ENCODE measurements at places on chromosomes 4 and X.

- no peak for DNase-seq
These were observed 139.3 kb downstream of the CHIC2 start for GRCh38 chr4:53925050-53925605.

- DNase-seq, result no peak
These were observed 484.0 kb upstream of the CTSO start for GRCh38 chr4:156437666-156438065.

- no peak for DNase-seq
These were observed 630.6 kb downstream of the MID1IP1 start for GRCh38 chrX:39431893-39432292.

DNA sequence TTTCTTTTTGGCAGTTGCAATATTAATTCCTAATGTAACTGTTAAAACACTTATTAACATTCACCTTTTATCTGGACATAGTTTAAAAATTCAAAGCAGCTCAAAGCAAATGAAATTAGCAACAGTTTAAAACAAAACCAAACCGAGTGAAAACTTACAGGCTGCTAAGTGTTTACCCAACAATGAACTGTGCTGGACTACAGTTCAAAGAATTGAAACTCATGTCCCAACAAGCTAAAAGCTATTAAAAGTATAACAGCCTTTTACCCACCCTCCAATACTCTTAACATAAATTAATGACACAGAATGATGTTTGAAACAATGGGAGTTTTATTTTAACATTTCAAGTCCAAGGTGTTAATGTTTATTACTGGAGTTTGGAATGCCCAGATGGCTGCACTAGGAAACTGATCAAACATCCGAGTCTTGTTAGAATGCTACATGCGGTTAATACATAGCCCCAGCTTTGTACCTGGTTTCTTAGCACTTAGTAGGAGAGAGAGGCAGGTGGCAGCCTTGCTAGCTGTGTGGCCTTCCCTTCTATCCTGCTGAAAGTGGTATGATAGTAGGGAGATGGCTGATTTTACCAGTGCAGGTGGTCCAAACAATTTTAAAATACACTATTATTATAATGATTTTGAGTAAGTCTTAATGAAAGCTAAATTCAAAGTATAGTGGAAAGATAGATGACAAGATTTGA, 21.1 kb upstream of the FRYL start:
- DNase-seq, result no peak

- DNase-seq, result no peak
These were observed 24.3 kb downstream of the GRID2 start for GRCh38 chr4:92328095-92328494.

GRCh38 chr4:124253080-124253479, 459.5 kb downstream of the ANKRD50 start:
- DNase-seq, result no peak

- DNase-seq, result peak; percentile 35
These were observed 25.5 kb downstream of the MOB1B start for GRCh38 chr4:70927502-70928137.

DNA sequence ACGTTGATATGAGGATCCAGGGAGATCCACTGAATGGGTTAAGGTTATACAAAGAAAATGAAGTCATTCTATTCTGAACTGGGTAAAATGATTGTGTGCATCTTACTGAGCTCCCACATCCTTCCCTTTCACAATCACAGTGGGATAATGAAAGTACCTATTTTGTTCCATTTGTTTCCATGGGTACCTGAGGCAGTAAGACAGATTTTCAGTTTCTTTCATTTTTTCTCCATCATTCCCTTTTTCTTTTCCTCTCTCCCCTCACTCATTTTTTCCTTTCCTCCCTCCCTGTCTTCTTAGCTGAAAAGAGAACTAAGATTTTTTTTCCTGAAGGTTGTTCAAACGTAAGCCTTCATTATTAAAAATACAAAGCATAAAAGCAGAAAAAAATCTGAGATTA, 4.6 kb downstream of the GRIA2 start:
- no peak for DNase-seq

GRCh38 chr4:143133977-143134376, 50.7 kb upstream of the USP38 start:
- no peak for DNase-seq

- no peak for DNase-seq
These were observed 544.7 kb upstream of the NR3C2 start for GRCh38 chr4:148986951-148987350.

DNA sequence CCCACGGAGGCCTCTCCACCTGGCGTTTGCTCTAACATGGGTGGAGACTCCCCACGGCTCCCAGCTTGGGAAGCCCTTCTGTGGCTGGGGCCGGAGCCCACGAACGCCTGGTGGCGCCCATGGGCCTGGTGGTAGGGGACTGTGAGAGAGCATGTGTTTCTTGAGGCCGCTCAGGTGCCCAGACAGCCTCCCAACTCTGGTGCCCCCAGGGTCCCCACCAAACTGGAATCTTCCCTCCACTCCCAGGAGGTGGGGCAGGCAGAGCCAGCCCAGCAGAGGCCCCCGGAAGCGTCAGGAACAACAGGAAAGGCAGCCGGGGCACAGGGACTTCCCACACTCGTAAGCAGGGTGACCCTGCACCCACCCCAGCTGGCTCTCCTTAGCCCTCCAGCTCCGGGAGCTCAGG, 33.3 kb upstream of the FGFR3 start:
- DNase-seq, result no peak

DNA sequence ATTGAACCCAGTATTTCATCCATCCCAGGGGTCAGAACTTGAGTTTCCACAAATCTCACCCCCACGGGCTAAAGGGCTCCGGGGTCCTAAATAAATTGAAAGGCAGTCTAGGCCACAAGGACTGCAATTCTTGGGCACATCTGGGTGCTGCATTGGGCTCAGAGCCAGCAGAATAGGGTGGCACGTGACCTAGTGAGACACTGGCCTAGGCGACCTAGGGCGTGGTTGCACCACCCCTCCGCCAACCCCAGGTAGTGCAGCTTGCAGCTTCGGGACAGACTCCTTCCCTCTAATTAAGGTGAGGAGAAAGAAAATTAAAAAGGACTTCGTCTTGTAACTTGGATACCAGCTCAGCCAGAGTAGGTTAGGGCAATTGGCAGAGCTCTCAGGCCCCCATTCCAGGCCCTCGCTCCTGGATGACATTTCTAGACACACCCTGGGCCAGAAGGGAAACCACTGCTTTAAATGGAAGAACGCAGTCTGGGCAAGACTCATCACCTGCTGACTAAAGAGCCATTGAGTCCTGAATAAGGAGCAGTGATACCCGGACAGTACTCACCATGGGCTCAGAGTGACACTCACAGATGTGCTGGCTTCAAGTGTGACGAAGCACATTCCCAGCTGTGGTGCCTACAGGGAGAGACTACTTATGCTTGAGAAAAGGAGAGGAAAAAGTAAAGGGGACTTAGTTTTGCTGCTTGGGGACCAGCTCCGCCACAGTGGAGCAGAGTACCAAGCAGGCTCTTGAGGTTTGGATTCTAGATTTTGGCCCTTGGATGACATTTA, 735.4 kb downstream of the FSTL5 start:
- DNase-seq, result no peak

DNA sequence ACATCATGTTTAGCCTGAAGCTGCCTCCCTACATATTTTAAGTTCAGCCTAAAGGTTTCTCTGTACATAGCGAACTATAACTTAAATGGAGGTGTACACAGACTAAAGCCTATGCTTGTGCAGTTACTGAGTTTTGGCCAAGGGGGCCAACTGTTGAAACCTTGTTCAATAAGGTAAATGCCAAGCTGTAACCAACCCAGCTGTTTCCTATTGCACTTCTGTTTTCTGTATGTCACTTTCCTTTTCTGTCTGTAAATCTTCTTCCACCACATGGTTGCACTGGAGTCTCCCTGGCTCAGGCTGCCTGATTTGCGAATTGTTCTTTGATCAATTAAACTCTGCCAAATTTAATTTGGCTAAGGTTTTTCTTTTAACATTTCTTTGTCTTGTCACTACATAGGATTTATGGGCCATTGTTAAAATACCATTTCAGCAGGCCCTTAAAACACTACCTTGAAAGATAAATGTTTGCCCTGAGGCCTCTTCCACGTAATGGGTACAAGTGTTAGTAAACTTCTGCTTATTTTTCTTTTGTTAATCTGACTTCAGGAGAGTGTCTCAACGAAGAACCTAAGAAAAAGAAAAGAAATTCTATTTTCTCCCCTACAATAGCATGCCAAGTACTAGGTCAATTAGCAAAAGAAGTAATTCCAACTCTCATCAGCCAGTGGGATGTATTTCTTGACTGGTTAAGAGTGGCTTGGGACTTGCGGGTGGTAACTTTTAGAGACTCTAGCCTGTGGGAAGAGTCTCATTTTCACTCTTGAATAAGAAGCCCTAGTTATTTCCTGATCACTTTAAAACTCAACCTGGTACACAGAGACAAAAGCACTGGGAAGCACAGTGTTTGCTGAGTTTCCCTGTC, 45.7 kb upstream of the PRSS12 start:
- no peak for DNase-seq

GRCh38 chr4:126238013-126238412, 923.3 kb downstream of the FAT4 start:
- DNase-seq, result no peak

GRCh38 chr4:5206016-5206790, 154.9 kb downstream of the STK32B start:
- DNase-seq, result no peak

DNA sequence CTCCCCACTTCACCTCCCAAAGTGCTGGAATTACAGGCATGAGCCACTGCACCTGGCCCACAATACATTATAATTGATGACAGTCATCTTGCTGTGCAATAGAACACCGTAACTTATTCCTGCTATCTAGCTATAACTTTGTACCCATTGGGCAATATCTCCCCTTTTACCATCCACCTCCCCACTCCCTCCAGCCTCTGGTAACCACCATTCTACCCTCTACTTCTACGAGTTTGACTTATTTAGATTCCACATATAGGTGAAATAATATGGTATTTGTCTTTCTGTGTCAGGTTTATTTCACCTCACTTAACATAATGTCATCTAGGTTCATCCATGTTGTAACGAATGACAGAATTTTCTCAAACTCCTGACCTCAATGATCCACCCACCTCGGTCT, 8.2 kb upstream of the TEX11 start:
- no peak for DNase-seq

DNA sequence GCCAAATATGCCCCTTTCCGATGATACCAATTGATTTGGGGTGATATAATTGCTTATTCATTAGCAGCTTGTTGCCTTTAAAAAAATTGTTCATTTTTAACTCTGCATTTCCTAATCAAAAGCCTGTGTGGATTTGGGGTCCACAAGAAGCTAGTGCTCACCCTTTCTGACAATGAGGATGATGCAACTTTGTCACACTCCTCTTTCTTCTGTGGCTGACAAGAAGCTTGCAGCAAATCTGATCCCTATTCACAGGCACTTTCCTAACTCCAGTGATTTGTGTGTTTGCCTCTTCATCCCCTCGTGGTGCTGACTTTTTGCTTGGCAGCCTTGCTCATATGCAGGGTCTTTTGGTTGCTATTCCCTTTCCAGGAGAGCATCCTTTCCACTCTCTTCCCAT, 182.7 kb upstream of the LDB2 start:
- no peak for DNase-seq

DNA sequence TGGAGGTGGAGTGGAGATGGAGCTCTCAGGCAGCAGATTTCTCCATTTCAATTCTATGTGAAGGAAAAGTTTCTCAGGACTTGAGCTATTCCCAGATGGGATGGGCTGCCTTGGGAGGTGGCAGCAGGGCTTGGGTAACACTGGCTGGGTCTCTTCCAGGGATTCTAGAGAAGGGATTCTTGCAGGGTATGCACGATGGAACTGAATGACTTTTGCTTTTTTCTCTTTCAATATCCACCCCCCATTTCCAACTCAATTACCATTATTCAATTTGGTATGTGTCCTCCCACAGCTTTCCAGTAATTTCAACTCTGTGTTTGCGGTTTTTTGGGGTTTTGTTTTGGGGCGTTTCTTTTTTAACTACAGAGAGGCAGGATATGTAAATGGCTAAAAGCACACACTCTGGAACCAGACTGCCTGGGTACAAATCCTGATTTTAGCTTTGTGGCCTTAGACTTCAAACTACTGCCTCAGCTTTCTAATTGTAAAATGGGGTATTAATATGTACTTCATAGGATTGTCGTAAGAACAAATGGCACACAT, 228.8 kb downstream of the EVC2 start:
- no peak for DNase-seq

DNA sequence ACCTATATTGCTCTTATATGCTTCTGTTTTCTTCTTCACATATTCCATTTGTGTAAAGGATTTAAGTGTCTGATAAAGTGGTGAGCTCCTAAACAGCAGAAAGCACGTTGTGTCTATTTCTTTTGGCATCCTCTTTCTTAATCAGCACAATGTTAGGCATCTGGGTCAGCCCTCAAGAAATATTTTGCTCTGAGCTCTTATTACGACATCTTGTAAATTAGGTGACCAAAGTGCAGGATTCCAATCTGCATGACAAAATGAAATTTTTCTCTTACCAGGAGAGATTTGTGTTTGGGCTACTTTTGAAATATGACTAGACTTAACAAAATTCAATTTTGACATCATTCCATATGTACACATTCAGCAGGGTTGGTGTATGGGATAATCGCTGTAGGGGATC, 210.0 kb upstream of the IGFBP7 start:
- no peak for DNase-seq

DNA sequence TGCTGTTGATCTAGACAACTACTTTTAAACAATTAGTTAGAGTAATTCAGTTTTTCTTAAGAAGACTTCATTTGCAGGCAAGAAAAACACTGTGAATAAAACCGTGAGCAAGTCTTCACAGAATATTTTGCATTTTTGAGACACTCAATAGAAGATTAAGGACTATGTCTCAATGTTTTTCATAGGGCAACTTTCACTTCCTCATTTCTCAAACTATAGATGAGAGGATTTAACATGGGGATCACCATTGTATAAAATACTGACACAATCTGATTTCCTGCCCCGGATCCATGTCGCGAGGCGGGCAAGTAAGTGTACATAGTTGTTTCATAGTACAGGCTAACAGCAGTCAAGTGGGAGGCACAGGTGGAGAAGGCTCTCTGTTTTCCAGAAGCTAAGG, 108.8 kb upstream of the IGSF1 start:
- no peak for DNase-seq

- DNase-seq, result no peak
These were observed 13.9 kb upstream of the CPLX1 start for GRCh38 chr4:839675-840443.

DNA sequence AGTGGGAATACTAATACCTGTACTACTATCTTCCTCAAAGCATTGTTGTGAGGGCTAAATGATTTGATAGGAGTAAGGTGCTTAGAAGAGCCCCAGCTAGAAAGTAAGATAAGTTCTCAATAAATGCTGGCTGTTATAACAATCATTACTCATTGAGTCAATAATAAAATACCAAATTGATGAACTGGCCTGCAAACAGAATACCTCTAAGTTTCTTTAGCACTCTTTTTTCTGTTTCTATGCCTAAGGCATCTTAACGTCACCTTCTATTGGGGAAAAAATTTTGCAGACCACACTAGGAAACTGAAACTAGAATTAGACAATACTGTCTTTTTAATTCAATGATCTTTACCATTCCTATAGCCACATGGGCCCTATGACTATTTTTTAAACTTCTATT, 1.2 kb downstream of the CLTRN start:
- no peak for DNase-seq

GRCh38 chr4:189204616-189205015, 736.1 kb upstream of the FRG1 start:
- DNase-seq, result no peak

- DNase-seq, result no peak
These were observed 218.0 kb upstream of the AGA start for GRCh38 chr4:177660223-177660622.

- peak; percentile 36 for DNase-seq
These were observed 30.5 kb downstream of the RHOH start for GRCh38 chr4:40227284-40227683.

- no peak for DNase-seq
These were observed 238.5 kb downstream of the EVC2 start for GRCh38 chr4:5469861-5470260.

GRCh38 chr4:176690716-176691115, 102.0 kb downstream of the VEGFC start:
- no peak for DNase-seq

All from NCI-H526 treated with DMSO at 0.1 percent for 48 hours (cell line).